Activated CD4-positive, alpha-beta T cell treated with anti-CD3 and anti-CD28 coated beads, Interleukin-2, amount 50 U/mL, for 24 hours (primary cell): ENCODE measurements at places on chromosomes 6 and 20.

DNA sequence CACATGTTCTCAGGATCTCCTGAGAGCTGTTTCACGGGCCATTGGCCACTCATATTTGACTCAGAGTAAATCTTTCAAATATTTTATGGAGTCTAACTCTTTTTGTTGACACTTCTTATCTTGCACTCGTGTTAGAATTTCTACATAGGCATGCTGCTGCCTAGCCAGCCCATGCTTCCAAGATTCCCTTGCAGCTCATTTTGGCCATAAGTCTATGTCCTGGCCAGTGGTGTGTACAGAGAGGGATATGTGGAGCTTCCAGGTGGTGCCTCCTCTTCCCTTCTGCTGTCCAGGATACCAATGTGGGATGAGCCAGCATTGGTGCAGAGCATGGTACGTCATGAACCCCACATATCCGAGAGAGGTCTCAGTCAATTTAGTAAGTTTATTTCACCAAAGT is 522.6 kb downstream of the QKI start:
- no peak for DNase-seq

DNA sequence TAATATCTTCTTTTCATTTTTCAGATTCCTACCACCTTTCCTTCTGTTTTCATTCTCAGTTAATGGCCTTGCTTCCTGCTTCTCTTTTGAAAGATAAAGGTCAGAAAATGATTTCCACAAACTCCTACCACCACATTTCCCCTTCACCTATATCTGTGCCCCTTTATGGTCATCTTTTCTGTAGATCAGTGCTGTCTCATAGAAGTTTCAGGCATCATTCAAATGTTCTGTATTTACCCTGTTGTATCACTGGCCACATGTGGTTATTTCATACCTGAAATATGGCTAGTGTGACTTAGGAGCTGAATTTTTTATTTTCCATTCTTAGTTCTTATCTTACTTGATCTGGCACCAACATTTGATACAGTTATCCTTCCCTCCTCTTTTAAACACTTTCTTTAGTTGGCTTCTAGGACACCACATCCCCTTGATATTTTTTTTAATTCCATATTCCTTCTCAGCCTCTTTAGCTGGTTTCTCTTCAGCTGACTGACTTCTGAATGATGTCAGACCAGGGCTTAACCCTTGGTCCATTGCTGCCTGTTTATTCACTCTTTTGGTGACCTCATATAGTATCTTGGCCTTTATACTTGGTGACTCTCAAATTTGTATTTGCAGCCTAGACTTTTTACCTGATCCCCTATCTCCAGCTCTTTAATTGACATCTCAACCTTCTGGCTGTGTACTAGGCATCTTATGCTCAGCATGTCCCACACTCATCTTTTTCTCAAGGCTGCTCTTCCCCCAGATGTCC is 81.0 kb downstream of the ATRN start:
- no peak for DNase-seq

GRCh38 chr6:54856129-54856528 is 9.6 kb downstream of the FAM83B start:
- DNase-seq: no peak

- DNase-seq: no peak
These were observed 83.2 kb downstream of the LAMP5 start for GRCh38 chr20:9597547-9597946.

DNA sequence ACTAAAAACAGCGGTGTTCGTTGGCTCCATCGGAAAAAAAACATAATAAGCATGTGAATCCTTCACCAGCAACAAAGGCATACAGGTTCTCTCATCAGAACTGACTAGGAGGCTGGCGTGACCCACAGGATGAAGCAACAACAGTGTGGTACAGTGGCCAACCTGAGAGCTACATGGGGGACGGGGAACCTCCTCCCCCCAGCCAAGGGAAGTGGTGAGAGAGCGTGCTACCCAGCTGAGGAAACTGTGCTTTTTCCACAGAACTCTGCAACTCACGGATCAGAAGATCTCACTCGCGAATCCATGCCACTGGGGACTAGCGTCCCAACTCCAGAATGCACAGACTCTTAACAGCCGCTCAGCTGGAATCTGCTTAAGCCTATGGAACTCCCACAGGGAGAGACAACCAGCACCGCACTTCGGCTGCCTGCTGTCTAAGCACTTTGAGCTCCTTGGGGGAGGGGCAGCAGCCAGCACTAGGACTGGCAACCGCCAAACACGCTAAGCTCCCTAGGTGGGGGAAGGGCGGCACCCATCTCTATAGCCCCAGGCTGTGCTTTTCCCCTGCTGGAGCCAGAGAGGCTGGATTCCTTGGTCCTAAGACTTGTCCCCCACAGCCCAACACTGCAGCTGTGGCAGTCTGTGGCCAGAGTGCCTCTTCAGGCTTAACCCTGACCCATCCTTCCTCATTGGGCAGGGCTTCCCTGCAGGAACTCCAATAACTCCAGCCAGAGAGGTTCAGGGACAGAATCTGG is 538.3 kb upstream of the BTBD3 start:
- no peak for DNase-seq

DNA sequence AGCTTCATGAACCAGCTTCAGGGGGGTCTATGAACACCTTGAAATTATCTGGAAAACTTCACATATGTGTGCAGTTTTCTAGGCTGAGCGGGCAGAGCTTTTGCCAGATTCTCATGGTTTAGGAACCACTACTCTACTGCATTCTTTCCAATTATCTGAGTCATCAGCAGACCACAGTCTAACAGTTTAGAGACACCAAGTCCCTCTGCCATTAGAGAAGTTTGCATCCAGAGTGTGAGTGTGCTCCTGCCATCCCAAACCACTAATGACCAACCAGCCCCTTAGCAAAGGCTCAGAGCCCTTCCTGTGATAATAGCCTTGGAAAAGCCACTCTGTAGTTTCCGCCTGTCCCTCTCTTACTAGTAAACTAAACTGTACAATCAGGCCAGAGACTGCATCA is 96.8 kb downstream of the PHACTR1 start:
- no peak for DNase-seq

DNA sequence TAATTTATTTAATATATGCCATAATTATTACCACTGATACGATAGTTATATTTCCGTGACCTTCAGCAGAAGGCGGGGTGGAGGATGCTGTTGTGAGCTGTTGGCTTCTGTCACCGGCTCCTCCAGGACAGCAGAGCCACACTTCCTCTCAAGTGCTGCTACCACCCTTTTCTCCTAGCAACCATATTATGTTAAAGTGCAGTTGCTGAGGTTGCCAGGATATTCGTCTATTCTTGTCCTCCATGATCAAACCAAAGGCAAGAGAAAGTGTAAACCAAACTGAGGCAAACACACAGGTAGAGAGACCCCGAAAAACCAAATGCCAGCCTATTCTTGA is 27.8 kb downstream of the RGS17 start:
- no peak for DNase-seq
